ENCODE measurements at places on chromosomes 1 and 21.

GRCh38 chr21:39788383-39788782 lies 43.4 kb downstream of the IGSF5 start:
- peak; percentile 95 for DNase-seq

DNA sequence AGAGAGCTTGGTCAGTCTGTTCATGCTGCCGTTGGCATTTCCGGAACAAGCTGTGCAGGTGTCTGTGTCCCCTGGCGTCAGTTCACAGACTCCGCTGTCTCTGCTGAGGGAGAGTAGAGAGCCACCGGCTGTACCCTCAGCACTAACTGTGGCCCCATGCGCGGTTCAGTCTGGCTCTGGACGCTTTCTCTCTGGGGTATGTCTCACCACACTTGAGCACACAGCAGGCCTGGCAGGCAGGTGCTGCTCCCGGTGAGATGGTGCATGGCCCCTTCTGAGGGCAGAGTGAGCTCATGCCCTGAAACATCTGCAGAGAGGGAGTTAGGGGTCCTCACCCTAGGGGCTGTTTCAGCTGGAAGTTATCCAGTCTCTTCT lies 60.0 kb upstream of the TLR5 start:
- DNase-seq = no peak

DNA sequence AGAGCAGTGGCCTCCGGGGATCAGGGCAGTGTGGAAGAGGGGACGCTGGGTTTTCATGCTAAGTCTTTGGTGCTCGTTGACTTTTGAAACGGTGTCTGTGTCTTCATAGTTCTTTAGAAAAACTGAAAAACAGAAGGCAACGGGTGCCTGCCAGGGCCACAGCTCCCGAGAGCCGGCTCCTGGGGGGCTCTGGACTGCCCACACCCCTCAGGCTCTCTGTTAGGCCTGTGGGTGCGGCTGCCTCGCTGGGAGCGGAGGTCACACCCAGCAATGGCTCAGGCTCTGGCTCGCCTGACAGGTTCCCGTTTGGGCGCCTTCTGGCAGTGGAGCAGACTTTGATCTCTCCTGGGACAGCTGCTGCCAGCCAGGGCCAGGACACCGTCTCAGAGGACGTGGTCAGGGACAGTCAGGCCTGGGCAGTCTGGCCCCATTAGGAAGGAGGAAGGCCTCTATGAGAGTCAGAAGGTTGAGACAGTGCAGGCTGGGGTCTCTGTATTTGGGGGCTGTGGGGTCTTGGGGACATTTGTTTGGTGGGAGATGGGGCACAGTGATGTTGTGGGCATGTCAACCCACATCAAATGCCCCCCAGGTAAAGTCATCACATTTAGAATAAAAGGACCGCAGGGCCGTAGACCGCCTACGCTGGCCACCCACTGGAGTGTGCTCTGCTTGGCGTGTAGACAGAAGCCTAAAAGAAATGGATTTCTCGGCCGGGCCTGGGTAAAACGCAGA lies 5.6 kb downstream of the ARHGEF16 start:
- DNase-seq = no peak

- no peak for DNase-seq
Observed at GRCh38 chr1:39846796-39847195, 36.5 kb downstream of the TRIT1 start.

GRCh38 chr21:34793471-34793870 lies 124.7 kb downstream of the CLIC6 start:
- DNase-seq = no peak

DNA sequence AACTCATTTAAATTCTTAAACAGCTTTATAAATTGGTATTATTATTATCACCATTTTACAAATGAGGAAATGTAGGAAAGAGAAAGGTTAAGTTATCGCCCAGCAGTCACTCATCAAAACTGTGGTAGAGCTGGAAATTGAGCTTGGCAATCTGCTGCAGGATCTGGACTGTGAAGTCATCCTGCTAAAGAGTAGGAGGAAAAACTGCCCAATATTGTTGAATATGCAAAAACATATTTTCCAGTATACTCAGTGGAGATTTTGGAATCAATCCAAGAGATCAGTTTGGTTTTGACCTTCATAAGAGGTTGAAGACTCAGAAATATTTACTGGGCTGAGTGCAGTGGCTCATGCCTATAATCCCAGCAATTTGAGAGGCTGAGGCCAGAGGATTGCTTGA lies 16.9 kb upstream of the RC3H1 start:
- no peak for DNase-seq

GRCh38 chr21:41444703-41445464 lies 18.8 kb downstream of the MX1 start:
- no peak for DNase-seq

All from renal pelvis (tissue), 12 donors.